ENCODE measurements at places on chromosomes 7 and 10.

- no peak for DNase-seq
These were observed 1512.8 kb upstream of the LRRTM3 start for GRCh38 chr10:65413001-65413400.

- no peak for DNase-seq
These were observed 159.4 kb downstream of the ADARB2 start for GRCh38 chr10:1577945-1578344.

GRCh38 chr7:29805031-29805430 lies 1.3 kb upstream of the WIPF3 start:
- DNase-seq: no peak

- no peak for DNase-seq
These were observed 72.4 kb upstream of the CAPZA2 start for GRCh38 chr7:116790025-116790424.

- no peak for DNase-seq
These were observed 44.3 kb downstream of the OGDH start for GRCh38 chr7:44650772-44651171.

GRCh38 chr10:102682416-102682815 lies 31.8 kb downstream of the ARL3 start:
- DNase-seq: no peak

DNA sequence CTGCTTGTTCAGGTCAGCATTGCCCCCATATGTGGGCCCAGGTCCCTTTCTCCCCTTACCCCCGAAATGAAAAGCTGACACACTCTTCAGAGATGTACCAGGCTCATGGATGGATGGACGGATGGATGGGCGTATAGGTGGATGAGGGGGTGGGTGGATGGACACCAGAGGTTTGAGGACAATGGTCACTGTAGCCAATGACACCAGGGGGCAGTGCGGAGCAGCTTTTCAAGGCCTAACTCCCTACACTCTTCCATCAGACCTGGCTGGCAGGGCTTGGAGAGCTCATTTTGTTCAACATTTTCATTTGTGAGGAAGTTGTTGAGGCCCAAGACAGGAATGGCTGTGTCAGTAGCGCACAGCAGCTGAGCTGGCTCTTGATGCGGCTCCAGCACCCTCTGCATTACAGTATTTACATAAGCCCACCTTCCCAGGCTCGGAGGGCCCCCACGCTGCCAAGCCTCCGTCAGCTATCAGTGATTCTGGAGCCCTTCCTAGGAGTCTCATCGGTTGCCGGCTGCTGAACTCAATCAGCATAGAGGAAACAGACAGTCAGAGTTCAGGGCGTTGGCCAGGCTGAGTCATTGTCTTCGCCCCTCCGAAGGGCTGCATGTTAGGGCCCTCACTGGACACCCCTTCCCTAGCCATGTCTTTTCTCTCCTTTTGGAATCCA lies 11.6 kb upstream of the FFAR4 start:
- peak; percentile 67 for DNase-seq

GRCh38 chr7:44572771-44573170 lies 937 bp downstream of the DDX56 start:
- no peak for DNase-seq

GRCh38 chr7:79292834-79293233 lies 160.6 kb downstream of the MAGI2 start:
- no peak for DNase-seq

- DNase-seq: no peak
These were observed 17.0 kb downstream of the PKD1L1 start for GRCh38 chr7:47931005-47932004.

GRCh38 chr10:130714742-130715467 lies 578.7 kb downstream of the GLRX3 start:
- DNase-seq: no peak

DNA sequence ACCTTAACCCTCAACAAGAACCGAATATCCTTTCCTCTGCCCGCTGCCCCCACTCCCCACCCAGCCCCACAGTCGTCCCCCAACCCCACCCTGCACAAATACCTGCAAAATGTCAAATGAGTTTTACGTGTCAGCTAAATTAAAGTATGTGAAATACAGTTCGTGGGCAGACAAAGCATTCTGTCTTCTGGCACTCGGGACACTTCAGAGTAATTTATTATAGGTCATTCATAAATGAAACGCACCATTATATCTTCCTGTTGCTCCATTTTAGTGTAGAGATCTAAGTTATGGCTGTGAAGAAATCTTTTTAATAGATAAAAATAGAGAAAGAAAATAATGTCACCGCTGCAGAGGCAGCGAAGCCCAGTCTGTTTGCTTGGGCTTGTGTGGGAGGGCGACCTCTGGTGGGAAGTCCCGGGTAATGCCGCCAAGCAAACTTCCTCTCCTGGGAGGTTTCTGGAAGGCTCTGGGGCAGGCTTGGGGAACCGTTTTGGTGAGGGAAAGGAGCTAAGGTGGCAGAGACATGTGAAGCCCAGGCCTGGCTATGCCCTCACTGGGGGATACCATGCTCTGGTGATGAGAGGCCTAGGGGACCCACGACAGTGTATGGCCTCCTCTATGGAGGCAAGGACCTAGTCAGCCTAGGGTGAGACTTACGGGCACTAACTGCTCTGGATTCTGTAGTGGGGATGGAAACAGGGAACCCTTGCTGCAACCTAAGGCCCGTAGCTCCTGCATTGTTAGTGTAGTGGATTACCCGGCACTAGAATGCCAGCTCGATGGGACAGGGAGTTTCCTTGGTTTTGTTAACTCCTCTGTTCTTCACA lies 604.9 kb downstream of the LRMDA start:
- DNase-seq: peak; percentile 65

DNA sequence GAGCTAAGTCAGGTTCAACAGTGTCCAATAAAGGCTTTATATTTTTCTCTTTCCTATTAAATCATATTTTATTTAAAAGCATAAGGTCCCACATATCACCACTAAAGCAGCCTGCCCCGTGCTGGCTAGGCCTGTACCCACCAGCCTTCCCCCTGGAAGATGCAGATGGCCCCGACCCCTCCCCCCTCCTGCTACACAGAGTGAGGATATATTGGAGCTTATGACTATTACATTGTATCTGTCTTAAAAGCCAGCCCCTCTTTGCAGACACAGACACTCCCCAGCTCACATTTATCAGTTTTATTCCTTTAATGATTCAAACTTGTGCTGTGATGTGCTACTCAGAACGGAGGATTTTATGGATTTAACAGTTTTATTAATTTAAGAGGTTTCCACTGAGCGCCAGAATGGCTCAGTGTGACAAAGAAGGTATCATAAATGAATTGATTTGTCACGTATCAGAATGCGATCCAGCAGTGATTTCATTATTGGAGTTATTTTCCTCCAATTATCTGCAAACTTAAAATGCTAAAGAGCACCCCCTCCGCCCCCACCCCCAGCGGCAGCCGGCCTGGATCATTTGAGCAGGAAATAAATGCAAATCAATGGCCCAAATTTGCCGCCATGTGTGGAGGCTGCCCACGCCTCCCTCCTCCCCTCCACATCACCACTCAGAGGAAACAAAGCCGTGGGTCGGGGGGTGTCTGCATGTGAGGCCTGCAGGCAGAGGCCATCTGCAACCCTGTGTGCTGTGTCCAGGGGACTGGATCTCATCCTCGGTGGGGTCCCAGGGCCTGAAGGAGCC lies 72.6 kb upstream of the ZMIZ1 start:
- no peak for DNase-seq

GRCh38 chr10:12768156-12769100 lies 233.1 kb downstream of the CCDC3 start:
- no peak for DNase-seq

- DNase-seq: no peak
These were observed 270.4 kb downstream of the HGF start for GRCh38 chr7:81499262-81500116.

GRCh38 chr7:107045980-107046379 lies 1.5 kb downstream of the PRKAR2B start:
- no peak for DNase-seq

DNA sequence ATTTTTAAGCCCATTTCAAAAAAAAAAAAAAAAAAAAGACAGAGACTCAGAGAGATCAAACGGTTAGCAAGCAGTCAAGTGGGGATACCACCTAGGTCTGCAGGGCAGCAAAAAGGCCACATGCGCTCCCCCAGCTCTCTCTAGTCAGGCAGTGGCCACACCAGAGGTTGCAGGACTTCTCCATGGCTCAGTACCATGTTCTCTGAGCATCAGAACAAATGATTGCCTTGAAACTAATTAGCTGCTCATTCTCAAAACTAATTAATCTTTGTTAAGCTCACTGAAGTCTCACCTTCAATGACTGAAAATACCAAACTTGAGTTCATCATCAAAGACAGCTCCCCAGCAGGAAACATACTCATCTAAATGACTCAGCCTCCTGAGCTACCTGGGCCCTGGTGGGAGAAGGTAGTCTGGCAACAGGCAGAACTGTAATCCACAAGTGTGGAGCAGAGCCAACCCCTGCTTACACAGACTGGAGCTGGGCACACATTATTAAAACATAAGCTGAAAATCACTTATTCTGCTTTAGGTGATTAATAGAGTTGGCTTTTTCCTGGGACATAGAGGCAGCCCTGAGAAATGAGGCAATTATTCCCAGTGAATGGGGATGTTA lies 319.6 kb downstream of the GRID1 start:
- DNase-seq: no peak

DNA sequence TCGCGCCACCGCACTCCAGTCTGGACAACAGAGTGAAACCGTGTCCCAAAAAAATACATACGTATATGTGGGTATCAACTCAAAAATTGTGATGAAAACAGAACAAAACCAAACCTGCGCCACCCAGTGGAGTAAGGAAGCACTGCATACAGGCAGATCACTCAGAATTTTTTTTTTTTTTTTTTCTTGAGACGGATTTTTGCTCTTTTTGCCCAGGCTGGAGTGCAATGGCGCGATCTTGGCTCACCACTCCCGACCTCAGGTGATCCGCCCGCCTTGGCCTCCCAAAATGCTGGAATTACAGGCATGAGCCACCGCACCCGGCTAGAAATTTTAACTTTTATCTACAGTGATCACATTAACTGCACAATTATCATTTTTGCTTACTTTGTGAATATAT lies 9.1 kb upstream of the TMEM236 start:
- peak; percentile 27 for DNase-seq

DNA sequence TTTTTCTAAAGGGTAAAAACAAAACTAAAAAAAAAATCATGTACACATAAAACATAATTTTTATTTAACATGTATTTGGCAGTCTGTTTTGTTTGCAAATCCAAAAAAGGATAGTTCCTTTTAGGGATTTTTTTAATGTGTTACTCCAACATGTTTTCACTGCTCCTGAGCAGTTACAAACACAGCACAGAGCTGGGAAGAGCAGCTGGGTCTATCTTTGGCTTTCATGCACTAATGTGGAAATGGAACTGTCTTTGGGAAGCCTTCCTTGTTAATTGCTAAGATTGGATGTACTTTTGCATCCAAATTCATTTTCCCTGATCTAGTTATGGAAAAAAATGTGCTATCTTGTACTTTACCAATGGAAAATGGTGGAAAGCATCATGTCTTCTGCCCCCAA lies 1035.1 kb downstream of the CNTNAP2 start:
- DNase-seq: no peak

DNA sequence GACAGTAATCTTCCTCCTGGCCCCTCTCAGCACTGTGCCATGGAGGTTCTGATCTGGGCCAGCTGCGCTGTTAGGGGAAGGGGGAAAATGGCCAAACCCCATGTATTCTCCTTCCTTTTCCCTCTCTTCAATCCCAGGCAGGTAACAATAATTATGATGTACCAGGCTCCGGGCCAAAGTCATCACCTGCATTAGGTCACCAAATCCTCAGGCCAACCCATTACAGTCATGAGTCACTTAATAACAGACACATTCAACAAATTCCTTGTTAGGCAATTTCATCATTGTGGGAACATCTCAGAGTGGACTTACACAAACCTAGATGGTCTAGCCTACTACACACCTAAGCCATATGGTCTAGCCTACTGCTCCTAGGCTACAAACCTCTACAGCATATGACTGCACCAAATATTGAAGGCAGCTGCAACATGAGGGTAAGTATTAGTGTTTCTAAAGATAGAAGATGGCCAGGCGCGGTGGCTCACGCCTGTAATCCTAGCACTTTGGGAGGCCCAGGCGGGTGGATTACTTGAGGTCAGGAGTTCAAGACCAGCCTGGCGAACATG lies 2.2 kb upstream of the HSPB1 start:
- no peak for DNase-seq

- no peak for DNase-seq
These were observed 66.1 kb downstream of the KCNMA1 start for GRCh38 chr10:77571490-77571889.

DNA sequence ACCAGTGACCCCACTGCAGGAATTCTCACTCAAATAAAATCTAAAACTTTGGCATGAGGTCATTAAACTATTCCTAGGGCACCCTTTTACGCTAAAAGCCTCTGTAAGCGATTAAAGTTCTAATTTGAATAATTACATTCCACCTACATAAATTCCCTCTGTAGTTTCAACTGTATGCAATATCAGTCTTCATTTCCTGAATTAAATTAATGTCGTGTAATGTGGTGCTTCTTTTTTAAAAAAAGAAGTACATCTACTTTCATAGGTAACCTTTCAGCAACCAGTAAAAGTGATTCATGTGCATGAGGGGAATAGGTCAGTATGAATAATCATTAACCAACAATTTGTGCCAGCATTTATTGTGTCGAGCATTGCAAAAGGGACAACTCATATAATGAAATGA lies 44.7 kb downstream of the IMMP2L start:
- no peak for DNase-seq

DNA sequence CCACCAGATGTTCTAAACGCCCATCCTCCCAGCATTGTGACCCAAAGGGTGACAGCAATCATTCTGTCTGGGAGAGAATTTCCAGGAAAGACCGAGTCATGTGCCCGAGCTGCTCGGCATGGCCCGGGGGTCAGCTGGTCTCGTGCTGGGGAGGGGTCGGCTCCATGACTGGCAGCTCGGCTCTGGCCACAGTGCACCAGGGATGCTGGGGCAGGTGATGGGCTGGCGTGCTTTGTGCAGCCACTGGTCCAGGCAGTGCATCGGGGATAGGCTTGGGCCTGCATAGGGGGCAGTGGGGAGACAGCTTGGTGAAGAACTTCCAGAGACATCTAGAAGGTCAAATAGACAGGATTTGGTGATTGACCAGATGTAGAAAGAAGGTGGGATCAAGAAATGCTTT lies 39.2 kb upstream of the PSMG3 start:
- no peak for DNase-seq

GRCh38 chr7:107667341-107667740 lies 6.7 kb downstream of the SLC26A4 start:
- no peak for DNase-seq

DNA sequence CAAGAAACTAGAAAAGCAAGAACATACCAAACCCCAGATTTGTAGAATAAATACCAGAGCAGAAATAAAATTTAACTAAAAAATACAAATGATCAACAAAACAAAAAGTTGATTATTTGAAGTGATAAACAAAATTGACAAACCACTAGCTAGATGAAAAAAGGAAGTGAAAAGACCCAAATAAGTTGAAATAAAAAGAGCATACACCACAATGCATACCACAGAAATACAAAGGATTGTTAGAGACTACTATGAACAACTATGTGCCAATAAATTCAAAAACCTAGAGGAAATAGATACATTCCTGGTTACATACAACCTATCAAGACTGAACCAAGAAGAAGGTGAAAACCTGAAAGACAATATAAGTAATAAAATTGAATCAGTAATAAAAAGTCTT lies 333.4 kb downstream of the SH2D4B start:
- DNase-seq: no peak

GRCh38 chr7:134174795-134175261 lies 47.7 kb downstream of the LRGUK start:
- DNase-seq: no peak
